Left lung (tissue), 14 donors: ENCODE measurements at places on chromosomes 11 and 22.

DNA sequence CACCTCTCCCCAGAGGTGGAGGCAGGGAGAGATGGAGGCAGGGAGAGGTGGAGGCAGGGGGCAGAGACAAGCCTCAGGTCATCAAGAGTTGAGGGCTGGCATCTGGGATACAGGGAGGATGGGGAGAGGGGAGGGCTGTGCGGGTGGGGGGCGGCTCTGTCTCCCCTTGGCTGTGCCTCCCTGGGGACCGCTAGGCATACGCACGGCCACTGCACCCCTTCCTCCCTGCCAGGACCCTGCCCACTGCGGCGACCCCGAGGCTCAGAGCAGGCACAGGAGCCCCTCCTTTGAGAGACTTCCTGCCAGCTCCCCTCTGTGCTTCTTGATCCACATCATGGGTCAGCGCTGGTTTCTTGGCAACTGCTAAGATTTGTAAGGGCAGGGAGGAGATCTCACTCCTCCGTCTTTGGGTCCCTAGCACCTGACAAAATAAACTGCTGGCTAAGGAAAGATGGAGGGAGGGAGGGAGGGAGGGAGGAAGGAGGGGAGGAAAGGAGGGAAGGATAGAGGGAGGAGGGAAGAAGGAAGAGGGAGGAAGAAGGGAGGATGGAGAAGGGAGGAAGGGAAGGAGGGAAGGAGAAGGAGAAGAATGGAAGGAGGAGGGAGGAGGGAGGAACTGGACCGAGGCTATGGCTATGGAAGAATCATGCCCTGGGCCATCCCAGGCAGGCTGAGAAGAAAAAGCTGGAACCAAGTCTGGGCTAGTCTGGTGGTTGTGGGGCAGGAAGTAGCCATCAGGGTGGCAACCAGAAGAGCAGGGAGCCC is 18.5 kb downstream of the PRR33 start:
- H3K27me3 ChIP-seq, result peaks cover 48% of the 10 kb centered on the region
- H3K36me3 ChIP-seq, result no peaks in the 10 kb centered on the region
- H3K4me3 ChIP-seq, result no peak overlapping the region
- peaks cover 38% of the 10 kb centered on the region for H3K4me1 ChIP-seq

- no peak overlapping the region for H3K27ac ChIP-seq
- H3K36me3 ChIP-seq, result no peaks in the 10 kb centered on the region
- no peak for DNase-seq
- no peak overlapping the region for H3K4me3 ChIP-seq
- no peaks in the 10 kb centered on the region for H3K27me3 ChIP-seq
Measured at GRCh38 chr11:27397624-27398399, 34.8 kb upstream of the CCDC34 start.

DNA sequence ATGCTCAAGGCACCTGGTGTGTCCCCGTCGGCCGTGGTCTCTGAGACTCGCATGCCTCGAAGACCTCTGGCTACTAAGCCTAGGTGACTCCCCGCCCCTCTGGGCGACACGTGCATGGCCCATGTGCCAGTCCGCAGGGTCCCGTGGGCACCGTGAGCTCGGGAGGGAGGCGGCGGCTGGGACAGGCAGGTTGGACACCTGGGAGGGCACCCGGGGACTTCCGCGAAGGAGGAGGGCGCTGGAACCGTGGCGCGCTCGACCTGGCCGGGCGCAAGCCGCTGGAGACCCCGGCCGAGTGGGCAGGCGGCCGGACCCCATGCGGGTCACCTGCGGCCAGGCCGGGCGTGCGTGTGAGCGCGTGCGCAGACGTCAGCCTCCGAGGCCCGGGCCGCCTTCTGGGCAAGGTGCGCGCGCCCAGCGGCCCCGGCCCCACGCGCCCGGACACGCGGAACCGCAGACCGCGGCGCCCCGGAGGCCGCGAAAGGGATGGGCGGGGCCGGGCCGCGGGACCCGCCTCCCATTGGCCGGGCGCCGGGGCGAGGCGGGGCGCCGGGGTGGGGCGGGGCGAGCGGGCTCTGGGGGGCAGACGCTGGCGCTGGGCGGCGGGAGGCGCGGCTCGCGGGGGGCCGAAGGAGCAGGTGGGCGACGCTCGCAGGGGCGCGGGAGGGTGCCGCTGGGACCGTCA is 579 bp upstream of the RASD2 start:
- no peak overlapping the region for H3K27ac ChIP-seq
- H3K36me3 ChIP-seq, result no peaks in the 10 kb centered on the region
- peak overlapping the region; percentile 48 for H3K4me3 ChIP-seq
- DNase-seq, result no peak

DNA sequence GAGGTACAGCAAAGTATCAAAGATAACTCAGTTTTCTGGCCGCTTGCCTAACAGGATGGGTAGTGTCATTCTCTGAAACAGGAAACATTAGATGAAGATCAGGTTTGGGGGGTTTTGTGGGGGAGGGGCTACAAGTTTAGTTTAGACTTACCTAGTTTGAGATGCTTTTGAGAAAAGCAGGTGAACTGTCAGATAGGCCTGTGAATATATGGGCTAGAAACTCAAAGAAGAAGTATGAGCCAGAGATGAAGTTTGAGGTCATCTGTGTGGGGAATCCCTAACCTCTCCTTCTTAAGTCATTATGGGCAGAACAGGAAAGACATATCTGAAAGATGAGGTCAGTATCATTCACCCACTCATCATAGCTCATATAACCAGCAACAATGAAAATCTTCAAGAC is 11.9 kb downstream of the HOATZ start:
- H3K4me3 ChIP-seq, result no peak overlapping the region
- no peak overlapping the region for H3K27ac ChIP-seq
- H3K36me3 ChIP-seq, result no peaks in the 10 kb centered on the region
- no peaks in the 10 kb centered on the region for H3K27me3 ChIP-seq
- DNase-seq, result no peak

DNA sequence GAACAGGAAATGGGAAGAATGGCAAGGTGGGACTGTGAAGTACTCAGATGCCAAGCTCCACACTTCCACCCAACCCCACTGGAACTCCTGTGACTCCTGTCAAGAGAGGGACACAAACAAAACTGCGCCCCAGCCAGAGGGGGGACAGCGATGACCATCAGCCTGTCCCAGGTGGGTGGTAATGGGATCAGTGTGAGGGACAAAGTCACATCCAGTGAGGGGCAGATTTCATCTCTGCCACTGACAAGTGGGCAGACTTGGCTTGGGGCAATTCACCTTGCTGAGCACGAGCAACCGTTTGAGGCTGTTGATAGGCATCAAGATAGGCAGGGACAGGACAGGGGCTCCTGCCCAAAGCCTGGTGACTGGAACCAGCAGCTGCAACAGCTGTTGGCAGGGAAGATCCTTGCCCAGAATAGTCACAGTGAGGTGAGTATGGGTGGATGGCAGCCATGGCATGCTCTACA is 105.4 kb upstream of the PITPNB start:
- H3K27me3 ChIP-seq, result no peaks in the 10 kb centered on the region
- no peak overlapping the region for H3K27ac ChIP-seq
- peak; percentile 12 for DNase-seq
- H3K4me1 ChIP-seq, result peaks cover 34% of the 10 kb centered on the region
- H3K36me3 ChIP-seq, result no peaks in the 10 kb centered on the region

- DNase-seq, result no peak
- no peaks in the 10 kb centered on the region for H3K36me3 ChIP-seq
- no peaks in the 10 kb centered on the region for H3K27me3 ChIP-seq
- no peak overlapping the region for H3K4me3 ChIP-seq
- no peak overlapping the region for H3K27ac ChIP-seq
- no peaks in the 10 kb centered on the region for H3K4me1 ChIP-seq
Measured at GRCh38 chr11:28649922-28650321, 541.7 kb downstream of the METTL15 start.

DNA sequence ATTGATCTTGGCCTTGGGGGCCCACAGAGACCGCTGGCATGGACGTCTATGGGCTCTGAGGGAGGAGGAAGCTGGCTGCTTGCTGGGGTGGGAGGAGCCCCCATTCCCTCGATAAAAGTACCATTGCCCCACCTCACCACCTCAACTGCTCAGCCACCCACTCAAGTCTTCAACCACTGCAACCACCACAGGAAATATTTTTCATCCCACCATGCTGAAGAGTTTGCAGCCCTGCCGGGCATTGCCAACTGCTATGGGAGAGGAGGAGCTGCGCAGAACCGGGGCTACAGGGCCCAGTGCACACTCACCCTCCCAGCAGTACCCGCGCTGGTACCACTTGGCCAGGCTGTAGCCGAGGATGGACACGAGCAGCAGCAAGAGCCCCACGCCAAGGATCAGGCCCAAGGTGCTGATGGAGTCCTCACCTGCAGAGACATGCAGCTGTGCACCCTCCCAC is 29.2 kb downstream of the IL10RA start:
- peaks cover 38% of the 10 kb centered on the region for H3K4me1 ChIP-seq
- H3K27me3 ChIP-seq, result no peaks in the 10 kb centered on the region
- no peak overlapping the region for H3K27ac ChIP-seq
- no peak for DNase-seq

DNA sequence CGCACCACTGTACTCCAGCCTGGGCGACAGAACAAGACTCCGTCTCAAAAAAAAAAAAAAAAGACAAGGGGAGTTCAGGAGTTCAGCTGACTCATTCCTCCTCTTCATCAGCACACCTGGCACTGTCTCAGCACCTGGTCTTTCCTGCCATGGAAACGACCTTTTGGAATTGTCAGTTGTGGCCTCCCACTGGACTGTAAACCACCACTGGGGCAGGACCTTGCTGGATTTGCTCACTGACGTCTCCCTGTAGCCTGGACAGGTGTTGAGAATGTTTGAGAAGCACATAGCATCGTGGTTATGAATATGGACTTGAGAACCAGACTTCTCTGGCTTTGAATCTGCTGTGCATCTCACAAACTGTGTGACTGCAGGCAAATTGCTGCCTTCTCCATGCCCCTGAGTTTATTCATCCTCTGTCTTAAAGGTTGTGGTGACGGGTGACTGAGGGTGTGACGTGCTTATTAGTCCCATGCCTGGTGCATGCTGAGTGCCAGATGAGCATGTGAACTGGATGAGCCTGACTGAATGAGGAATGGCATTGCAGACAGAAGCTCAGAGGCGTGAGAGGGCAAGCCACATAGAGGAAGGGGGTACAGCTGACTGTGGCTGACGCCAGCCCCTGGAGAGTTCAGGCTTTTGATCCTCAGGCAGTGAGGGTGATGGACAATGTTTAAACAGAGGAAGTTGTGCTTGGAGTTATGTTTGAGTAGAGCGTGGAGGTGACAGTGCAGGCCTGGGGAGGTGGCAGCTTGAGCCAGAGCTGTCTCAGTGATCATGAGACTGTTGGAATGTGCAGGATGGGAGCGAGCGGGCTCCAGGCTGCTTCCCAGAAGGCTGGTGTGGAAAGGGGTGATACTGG is 12.7 kb downstream of the TOM1 start:
- H3K27me3 ChIP-seq, result no peaks in the 10 kb centered on the region
- H3K27ac ChIP-seq, result peak overlapping the region; percentile 25
- DNase-seq, result no peak
- H3K4me3 ChIP-seq, result no peak overlapping the region
- H3K36me3 ChIP-seq, result no peaks in the 10 kb centered on the region
- H3K4me1 ChIP-seq, result peaks cover 64% of the 10 kb centered on the region

GRCh38 chr11:124896821-124897391 is 759 bp downstream of the ROBO4 start:
- no peaks in the 10 kb centered on the region for H3K36me3 ChIP-seq
- peaks cover 4% of the 10 kb centered on the region for H3K27me3 ChIP-seq
- H3K27ac ChIP-seq, result peak overlapping the region; percentile 44
- H3K4me3 ChIP-seq, result peak overlapping the region; percentile 5
- DNase-seq, result no peak
- H3K4me1 ChIP-seq, result peaks cover 16% of the 10 kb centered on the region

DNA sequence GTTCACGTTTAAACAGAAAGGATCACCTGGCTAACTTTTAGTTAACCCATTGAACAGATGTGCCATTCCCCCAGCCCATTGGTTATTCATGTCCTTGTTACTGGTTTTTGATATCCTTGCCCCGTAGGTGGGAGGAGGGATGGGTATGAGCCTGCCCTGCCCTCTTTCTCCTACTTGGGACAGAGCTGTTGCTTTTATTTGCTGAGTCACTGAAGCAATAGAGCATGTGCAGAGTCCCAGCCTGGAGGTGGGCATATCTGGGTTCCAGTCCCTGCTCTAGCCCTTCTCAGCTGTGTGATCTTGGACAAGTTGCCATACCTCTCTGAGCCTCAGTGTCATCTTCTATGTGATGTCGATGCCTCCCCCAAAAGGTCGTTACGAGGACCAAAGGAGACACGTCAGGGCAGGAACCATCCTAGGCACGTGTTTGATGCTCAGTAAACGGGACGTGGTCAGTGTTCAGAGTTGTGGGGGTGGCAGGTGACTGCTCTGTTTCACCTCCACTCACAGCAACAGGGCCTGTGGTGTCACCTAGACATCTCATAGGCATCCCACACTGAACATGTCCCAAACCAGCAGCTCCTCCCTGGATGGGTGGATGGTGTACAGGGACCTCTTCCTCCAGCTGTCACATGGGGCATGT is 61.0 kb downstream of the BMAL1 start:
- H3K4me3 ChIP-seq, result no peak overlapping the region
- no peaks in the 10 kb centered on the region for H3K36me3 ChIP-seq
- H3K27ac ChIP-seq, result peak overlapping the region; percentile 48
- no peaks in the 10 kb centered on the region for H3K27me3 ChIP-seq
- DNase-seq, result no peak

- H3K27me3 ChIP-seq, result no peaks in the 10 kb centered on the region
- no peaks in the 10 kb centered on the region for H3K4me1 ChIP-seq
- no peak for DNase-seq
- H3K4me3 ChIP-seq, result no peak overlapping the region
Measured at GRCh38 chr11:92455210-92455790, 230.7 kb downstream of the FAT3 start.
